ENCODE measurements at places on chromosomes 16 and 17.

- no peak for DNase-seq
Observed at GRCh38 chr16:85570213-85570734, 42.8 kb upstream of the GSE1 start.

DNA sequence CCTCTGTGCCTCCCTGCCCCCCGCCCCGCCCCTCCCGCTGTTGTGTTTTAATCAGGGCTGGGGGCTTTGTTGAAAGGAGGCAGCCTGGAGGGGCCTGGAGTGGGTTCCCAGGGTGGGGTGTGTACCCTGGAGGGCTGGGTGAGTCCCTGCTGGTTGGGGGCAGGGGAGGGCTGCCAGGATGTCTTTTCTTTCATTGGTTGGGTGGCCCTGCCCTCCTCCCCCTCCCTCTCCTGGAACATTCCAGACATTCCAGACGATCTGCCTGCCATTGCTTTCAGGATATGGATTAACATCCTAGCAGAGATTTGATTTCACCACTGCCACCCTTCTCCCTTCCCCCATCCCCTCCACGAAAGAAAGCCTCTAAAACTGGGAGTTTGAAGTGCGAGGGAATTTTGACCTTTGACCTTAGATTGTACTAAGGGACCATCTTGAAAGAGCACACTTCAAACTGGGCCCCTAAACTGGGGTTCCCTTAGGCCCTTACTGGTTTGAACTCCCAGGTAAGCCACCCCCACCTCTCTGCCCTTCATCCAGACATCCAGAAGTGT, 25.3 kb downstream of the IGF2BP1 start:
- DNase-seq: no peak

DNA sequence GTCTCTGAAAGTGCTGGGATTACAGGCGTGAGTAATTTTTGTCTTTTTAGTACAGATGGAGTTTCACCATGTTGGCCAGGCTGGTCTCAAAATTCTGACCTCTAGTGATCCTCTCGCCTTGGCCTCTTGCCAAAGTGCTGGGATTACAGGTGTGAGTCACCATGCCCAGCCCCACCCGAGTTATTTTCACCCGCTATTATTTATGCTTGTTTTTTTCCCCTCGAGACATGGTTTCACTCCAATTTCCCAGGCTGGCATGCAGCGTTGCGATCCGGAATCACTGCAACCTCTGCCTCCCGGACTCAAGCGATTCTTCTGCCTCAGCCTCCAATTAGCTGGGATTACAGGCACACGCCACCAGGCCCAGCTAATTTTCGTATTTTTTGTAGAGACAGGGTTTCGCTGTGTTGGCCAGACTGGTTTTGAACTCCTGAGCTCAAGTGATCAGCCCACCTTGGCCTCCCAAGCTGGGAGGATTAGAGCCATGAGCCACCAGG, 9.2 kb downstream of the RPL23 start:
- DNase-seq: no peak

- DNase-seq: no peak
Observed at GRCh38 chr16:22353191-22353919, 21.1 kb downstream of the CDR2 start.

GRCh38 chr16:85205747-85206471, 93.6 kb upstream of the CIBAR2 start:
- DNase-seq: no peak

GRCh38 chr17:44065668-44066203, 735 bp downstream of the LSM12 start:
- DNase-seq: no peak

DNA sequence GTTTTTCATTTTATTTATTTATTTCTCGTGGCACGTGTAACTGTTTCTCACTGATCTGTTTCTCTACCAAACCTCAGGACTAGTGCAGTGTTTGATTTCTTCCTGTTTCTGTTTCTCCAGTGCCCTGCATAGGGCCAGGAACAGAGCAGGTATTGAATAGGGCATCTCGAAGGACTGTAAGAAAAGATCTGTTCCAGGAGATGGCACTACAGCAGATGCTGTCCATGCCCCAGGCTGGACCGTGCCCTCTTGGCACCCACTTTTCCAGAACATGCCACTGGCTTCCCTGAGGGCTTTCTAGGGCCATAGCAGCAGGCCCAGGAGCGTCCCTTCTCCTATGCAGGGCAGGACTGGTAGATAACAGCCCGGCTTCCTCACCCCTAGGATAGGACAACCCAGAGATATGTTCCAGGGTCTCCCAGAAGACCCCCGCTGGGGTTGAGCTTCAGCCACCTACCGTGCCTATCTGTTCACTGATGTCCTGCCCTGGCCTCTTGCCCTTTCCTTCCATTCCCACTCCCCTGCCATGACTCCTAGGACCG, 4.4 kb downstream of the SNX20 start:
- no peak for DNase-seq

- no peak for DNase-seq
Observed at GRCh38 chr16:86157616-86158247, 258.8 kb downstream of the IRF8 start.

DNA sequence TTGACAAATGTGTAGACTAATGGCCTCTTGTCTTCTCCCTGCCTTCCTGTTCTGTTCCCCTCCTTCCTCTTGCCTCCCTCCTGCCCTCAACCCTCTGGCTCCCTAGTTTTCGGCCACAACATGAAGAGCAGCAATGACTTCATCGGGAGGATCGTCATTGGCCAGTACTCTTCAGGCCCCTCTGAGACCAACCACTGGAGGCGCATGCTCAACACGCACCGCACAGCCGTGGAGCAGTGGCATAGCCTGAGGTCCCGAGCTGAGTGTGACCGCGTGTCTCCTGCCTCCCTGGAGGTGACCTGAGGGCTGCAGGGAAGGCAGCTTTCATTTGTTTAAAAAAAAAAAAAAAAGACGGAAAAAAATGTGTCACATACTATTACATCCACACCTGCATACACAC, 18.8 kb upstream of the CLEC19A start:
- no peak for DNase-seq

GRCh38 chr16:57379579-57379978, 7.3 kb downstream of the CX3CL1 start:
- no peak for DNase-seq

DNA sequence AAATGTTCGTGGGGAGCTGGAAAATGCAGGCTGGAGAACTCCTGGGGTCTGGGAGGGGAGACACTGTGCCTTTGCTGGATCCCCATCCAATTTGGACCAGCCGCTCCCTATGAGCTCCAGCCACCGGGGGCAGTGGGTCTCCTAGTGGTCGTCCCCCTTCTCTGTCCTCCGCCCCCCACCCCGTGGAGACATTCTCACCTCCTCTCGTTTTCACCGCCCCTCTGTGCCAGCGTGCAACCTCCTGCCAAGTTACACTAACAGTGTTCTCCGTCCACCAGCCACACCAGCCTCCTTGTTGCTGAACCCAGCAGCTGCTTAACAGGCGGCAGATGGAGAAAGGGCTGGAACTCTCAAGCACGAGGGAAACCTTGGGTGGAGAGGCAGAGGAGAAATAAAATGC, 67.4 kb upstream of the SOX9 start:
- DNase-seq: no peak

GRCh38 chr16:27398894-27399853, 2.8 kb upstream of the IL21R start:
- DNase-seq: no peak

DNA sequence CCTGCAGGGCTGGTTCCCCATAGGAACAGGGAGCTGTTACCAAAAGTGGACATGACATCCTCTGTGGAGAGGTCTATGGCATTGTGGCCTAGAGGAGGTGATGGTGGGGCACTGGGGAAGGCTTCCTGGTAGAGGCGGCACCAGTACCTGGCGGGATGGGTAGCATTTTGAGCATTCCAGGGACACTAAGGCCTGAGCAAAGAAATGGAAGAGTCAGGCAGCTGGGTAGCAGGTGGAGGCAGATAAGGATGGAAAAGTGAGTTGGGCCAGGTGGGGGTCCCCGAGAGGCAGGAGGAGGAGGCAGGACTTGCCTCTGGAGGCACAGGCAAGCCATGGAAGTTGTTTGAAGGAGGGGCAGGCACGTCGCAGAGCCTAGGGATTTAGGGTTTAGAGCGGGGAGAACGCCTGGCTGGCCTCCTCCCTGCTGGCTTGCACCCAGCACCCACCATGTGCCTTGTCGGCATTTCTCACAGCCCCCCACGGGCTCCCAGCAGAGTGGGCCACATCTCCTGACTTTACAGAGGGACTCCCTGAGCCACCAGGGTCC, 5.1 kb upstream of the ADCY7 start:
- no peak for DNase-seq

- DNase-seq: no peak
Observed at GRCh38 chr16:58125781-58126335, 3.3 kb downstream of the CFAP20 start.

DNA sequence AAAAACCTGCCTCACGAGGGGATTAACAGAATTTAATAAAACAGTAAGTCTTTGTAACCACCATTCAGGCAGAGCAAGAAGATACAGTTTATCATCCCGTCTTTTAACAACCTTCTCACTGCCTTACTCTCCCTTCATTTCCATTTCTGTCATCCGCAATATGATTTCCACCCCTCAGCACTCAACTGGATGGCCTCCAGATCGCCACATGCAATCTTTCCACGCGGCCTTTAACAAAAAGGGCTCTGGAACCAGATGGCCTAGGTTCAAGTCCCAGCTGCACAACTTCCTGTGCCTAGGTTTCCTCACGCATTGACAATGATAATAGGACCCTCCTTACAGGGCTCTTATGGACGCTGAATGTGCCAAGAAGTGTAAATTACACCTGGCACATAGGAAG, 103.6 kb downstream of the GAS7 start:
- DNase-seq: no peak

DNA sequence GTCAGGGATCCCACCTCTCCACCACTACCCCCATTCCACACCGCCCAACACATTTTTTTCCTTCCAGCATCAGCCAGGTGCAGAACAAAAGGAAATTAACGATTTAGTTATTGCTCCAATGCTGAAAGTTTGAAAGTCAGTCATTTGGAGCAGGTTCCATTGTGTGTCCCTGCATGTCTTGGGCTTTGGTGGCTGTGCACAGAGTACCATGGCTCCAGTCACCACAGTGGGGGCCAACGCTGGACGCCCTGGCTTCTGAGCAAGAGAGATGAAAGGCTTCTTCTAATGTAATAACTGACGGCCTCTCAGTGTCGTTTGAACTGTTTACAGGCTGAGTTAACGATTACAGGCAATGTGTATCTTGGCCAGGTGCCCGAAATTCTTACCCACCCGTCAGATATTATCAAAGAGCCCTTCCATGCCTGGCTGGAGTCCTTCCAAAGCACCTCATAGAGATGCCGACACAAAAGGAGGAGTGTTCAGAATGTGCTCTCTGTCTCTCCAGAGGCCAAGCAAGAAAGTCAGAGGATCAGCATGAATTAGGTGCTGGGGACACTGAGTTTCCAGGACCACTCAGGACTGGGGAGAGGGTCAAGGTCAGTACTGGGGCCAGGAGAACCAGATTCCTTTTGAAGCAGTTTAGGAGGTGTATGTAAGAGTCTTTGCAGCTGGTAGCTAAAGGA, 25.9 kb downstream of the RNF43 start:
- no peak for DNase-seq

- no peak for DNase-seq
Observed at GRCh38 chr17:83156408-83156807, 77.0 kb downstream of the METRNL start.

GRCh38 chr16:68236137-68236825, 354 bp upstream of the ESRP2 start:
- DNase-seq: no peak

DNA sequence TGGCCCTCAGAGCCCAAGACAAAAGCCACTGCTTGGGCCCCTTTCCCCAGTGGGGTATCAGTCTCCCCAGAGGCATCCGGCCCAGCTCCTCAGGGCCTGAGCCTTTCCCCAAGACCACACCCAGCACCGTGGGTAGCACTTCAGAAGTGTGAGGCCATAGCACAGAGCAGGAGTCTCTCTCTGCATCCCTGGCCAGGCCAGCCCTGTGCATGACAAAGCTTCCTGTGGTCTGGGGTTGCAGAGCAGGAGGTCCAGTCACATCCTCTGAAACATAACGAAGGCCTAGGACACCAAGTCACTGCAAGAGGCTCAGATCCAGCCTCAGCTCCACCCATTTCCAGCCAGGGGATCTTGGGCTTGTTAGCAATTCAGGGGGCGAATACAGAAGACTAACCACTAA, 56.8 kb upstream of the ZNF423 start:
- no peak for DNase-seq

DNA sequence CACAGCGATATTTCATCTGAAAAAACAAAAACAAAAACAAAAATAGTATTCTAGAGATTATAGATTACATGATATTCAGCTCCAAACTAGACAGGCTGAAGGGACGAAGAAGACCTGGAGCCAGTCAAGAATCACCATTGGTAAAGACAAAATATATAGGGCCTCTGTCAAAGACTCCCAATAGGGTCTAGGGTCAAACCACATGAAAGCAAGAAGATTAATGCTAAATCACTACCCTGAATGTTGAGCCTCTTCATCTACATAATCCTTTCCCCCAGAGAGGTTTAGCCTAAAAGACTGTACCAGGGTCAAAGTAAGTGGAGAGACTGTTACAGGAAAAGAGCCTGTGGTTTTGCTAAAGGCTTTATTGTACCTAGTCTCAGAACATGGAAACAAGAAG, 10.8 kb upstream of the NME1 start:
- DNase-seq: no peak

- DNase-seq: no peak
Observed at GRCh38 chr16:48109475-48109874, 46.3 kb downstream of the ABCC12 start.

- DNase-seq: no peak
Observed at GRCh38 chr17:38603786-38604478, 1.8 kb downstream of the SRCIN1 start.

Data from activated CD8-positive, alpha-beta memory T cell treated with anti-CD3 and anti-CD28 coated beads for 4 hours (primary cell).